ENCODE measurements at places on chromosomes 13 and 19.

GRCh38 chr19:9075064-9075949, 11.6 kb upstream of the OR1M1 start:
- no peak for DNase-seq

DNA sequence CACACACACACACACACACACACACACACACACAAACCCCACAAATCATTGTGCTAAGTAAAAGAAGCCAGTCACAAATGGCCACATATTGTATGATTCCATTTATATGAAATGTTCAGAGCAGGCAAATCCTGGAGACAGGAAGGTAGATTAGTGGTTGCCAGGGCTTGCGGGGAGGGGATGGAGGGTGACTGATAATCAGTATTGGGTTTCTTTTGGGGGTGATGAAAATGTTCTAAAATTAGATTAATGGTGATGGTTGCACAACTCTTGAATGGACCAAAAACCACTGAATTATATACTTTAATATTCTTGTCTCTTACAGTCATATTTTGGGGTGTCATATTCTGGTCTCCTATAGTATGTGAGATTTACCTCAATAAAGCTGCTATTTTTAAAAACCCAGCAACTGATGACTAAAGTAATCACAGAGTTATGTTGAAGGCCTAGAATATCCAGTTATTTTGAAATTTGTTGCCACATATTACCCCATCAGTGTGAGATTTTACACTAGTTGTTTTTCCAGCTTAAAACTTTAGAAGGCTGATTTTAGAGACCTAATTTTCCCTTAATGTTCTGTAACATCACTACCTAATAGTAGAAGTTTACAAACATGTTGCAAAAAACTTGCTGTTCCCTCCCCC, 20.3 kb downstream of the FLT1 start:
- DNase-seq, result no peak

GRCh38 chr13:27011661-27012060, 159.9 kb downstream of the USP12 start:
- no peak for DNase-seq

GRCh38 chr19:11269408-11269807, 7.1 kb upstream of the DOCK6 start:
- DNase-seq, result no peak

DNA sequence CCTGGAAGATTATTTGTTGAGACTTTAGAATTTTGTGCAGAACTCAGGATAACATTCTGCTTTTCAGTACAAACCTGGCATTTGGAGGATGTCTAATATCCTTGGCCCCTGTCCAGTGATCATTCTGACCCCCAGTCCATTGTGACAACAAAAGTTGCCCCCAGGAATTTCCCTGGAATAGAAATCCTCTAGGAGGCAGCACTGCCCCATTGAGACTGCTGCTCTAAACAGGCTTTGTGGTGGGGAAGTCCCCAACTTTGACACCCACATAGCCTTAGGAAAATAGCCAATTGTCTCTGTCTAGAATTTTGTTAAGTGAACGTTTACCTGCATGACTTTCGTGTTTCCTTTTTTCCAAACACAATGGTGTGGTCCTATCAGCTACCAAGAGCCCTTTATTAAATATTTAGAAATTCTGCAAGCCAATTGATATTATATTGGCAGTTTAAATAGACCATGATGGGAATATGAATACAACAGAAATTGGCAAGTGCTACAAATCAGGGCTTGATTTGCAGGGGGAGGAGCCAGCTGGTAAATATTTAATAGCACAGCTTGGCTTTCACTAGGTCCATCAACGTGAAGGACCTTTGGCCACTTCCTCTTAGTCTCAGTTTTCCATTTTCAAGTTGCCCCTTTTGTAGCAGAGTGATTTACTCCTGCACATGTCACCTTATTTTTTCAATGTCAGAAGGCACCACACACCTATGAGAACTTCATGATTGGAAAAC, 451.7 kb downstream of the EFNB2 start:
- DNase-seq, result no peak

GRCh38 chr13:104289400-104289799, 1223.2 kb upstream of the SLC10A2 start:
- no peak for DNase-seq

DNA sequence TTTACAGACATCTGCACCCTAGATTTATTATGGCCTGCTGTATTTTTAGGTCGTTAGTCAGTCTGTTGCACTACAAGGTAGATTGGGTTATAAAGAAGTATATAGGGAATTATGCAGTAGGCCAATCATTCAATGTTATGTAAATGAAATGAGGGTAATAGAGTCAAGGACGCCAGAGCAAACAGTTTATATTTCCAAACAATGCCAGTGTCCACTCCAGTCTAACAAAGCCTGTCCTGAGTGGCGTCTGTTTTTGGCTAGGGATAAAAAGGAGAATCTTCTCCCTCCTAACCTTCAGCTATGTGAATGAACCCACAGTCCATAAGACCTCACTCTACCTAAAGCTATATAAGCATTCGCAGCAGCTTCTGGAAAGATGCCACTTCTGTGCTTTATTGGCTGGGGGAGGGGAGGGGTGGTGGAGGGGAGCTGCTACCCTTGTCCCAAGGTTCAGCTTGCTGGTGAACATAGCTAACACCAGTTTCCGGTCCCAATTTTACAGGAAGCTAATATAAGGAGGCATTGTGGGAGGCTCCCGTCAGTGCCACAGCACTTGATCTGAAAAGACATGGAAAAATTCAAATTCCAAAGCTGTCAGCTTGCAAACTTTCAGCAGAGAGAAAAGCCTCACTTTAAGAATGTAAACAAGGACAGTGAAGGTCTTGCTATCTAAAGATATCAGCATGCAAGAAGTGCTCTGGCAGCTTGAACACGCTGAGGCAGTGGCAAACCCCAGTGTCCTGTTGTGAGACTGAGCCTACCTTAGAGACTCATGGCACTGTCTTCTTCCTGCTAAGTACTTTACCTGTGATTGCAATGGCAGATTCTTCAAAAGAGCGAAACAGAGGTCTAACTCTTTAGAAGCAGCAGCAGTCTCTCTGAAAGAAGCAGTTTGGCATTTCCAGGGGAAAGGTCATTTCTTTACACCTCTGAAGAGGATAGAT, 369.9 kb downstream of the PCDH9 start:
- DNase-seq, result no peak

DNA sequence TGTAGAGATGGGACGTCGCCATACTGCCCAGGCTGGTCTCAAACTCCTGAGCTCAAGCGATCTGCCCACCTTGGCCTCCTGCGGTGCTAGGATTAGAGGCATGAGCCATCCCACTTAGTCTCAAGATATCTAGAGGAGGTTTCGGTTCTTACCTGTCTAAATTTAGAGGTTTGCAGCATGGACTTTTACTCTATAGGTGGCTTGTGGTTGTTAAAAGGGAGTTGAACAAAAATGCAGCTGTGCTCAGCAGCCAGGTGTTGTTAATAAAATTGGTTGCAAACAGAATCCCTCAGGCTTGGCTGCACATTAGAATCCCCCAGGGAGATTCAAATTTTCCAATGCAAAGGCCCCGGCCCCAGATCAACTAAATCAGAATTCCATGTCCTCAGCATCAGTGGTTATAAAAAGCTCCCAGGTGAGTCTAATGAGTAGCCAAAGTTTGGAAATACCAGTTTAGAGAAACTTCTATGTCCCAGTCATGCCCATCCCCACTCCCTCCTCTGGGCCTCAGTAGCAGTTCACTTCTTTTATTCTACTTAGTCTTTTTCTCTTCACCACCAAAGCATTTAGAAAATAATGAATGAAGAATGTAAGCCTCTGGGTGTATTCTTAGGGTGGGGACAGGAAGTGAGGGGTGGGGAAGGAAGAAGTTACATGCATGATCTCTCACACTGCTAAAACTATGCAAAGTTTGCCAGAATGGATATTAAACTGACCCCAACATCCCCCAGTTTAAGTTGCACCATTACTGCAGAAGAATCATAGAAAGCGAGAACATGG, 471.0 kb downstream of the COG6 start:
- DNase-seq, result no peak

DNA sequence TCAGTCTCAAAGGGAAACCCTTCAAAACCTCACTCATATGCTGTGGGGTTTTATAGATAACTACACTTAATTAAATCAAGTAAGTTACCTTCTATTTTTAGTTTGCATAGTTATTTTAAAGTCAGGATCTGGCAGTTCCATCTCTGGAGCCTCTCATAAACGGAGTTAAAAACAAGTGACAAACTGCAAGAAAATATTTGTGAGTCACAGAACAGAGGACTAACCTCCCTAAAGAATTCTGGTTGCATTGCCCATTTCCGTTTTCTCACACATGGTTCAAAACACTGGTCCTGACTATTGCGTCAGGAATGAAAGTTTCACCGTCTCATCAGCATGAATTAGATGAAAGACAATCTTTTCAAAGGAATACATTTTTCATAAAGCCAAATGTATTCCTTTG, 10.6 kb downstream of the RXFP2 start:
- no peak for DNase-seq
